Brain pericyte (primary cell): ENCODE measurements at places on chromosomes 4 and X.

GRCh38 chrX:94493405-94493804, 819.4 kb downstream of the FAM133A start:
- DNase-seq, result no peak

DNA sequence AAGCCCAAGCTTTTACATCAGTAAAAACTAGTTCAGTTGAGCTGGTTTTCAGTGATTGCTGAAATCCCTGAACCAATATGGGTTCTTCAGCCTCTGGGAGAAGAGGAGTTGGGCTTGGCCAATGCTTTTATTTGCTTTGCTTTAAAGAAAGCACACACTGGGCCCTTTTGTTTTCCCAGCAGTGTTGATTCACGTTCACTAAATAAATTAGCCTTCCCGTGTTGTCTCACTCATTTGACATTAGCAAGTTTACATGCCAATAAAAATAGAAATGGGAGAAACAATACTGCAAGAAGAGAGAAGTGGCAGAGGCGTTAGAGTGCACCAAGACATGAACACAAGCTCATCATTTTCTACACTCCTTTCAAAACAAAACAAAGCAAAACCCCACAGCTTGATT, 136.2 kb downstream of the SHROOM3 start:
- peak; percentile 34 for DNase-seq

DNA sequence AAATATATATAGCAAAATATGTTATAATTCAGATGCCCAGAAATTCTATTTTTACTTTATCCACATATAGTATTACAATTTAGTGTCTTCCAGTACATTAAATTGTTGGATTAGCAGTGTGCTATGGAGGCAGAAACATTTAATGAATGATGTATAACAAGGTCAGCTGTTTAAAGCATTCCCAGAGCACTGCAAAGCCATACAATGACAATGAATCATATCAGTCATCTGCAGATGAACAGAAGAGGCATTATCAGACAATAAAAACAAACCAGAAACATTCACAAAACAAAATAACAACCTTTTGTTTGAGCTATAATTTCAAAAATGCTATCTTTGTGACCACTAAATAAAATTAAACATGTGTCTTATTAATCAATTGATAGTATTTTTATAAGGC, 524.2 kb downstream of the FAT4 start:
- DNase-seq, result no peak

- DNase-seq, result no peak
Measured at GRCh38 chr4:140137671-140138070, 16.3 kb downstream of the MAML3 start.

- no peak for DNase-seq
Measured at GRCh38 chrX:44462850-44463249, 79.8 kb downstream of the FUNDC1 start.

- DNase-seq, result no peak
Measured at GRCh38 chr4:147236806-147237205, 244.1 kb upstream of the EDNRA start.

GRCh38 chr4:14865804-14866203, 136.5 kb upstream of the CPEB2 start:
- DNase-seq, result no peak

- no peak for DNase-seq
Measured at GRCh38 chr4:55613621-55614020, 21.6 kb upstream of the PDCL2 start.

- no peak for DNase-seq
Measured at GRCh38 chr4:5772528-5773270, 61.7 kb downstream of the EVC start.

GRCh38 chr4:21986307-21986706, 37.7 kb upstream of the KCNIP4 start:
- no peak for DNase-seq

DNA sequence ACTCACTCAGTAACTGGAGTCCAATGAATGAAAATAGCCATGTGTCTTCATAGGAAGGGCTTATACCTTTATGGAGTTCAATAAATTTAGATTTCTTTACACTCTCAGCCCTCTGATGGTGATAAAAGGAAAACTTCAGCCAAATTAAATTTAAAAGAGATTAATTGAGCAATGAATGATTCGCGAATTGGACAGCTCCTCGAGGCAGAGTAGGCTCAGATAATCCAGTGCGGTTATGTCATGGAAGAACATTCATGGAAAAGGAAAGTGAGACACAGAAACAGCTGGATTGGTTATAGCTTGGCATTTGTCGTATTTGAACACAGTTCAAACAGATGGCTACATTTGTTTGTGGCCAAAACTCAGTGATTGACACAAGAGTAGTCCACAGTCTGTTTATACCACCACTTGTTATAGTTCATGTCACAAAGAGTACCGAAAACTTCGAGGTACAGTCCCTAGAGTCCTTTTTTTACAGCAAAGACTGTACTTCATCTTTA, 54.6 kb upstream of the TACR3 start:
- DNase-seq, result no peak

DNA sequence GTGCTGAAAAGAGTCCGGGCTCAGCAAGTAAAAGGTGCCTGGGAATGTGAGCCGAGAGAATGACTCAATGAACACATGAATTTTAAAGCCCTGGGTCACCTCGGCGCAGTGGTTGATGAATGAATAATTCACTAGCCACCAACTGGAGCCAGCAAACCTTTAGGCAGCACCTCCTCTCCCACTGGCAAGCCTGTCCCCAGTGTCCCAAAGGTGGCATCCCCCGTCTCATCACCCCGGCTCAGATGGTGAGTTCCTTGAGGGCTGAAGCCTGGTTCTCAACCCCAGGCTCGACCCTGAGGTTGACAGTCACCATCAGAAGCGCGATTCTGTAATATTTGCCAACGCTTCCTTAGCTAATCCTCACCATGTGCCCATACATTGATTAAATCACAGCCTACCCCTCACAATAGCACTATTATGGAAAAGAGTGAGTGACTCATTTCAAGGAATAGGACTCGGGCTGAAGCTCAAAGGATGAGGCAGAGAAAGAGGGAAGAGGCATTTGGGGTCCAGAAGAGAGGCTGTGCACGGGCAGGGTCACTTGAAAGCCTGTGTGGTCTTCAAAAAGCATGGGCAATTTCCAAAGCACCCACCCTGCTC, 2.7 kb upstream of the CCNQ start:
- DNase-seq, result no peak
